ENCODE measurements at places on chromosomes 11 and 22.
A peak's percentile ranks its signal among the peaks of the same experiment; 100 is the strongest.

DNA sequence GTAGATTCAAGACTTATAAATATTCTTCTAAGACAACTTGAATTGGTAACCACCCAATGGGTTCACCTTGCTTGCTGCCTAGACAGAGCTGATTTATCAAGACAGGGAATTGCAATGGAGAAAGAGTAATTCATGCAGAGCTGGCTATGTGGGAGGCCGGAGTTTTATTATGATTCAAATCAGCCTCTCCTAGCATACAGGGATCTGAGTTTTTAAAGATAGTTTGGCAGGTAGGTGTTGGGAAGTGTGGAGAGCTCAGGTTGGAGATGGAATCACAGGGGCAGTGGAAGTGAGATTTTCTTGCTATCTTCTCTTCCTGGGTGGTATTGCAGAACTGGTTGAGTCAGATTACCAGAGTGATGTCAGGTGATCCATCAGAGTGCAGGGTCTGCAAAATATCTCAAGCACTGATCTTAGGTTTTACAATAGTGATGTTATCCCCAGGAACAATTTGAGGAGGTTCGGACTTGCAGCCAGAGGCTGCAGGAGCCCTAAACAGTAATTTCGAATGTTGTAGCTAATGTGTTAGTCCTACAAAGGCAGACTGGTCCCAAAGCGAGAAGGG, 1448.6 kb upstream of the RAG2 start:
- DNase-seq: no peak

DNA sequence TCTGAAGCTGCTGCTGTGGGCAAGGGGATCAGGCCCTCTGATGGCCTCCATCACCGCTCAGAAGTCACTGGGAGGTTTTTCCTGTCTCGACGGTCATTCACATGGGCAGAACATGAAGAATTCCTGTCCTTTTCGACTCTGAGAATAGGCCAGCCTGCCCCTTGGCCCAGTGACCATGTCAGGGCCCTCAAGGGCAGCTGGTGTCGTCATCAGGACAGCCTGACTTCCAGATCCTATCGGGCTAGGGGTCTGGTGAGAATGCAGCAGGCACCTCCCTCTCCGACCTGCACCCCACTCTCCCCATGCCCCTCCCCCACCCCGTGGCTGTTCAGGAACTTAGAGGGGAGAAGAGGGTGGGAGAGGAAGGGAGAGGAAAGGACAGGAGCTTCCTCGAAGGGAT, 3.6 kb downstream of the TP53I11 start:
- no peak for DNase-seq

- no peak for DNase-seq
Observed at GRCh38 chr11:15307619-15308024, 192.9 kb downstream of the INSC start.

DNA sequence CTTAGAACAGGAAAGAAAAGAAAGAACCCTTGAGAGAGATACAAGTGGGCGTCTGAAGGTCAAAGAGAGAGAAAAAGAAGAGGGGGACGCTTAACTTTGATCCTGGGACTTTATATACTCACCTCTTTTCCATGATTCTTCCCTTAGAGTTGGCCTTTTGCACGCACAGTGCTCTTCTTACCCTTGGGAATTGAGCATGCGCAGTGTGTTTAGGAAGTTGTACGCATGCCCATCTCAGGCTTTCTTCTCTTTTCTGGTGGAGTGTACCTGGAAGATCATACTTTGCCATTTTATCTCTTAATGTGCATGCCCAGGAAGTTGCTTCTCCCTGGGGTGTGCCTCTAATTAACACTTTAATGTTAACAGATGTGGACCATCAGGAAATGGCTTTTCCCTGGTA, 229.6 kb upstream of the ANO3 start:
- no peak for DNase-seq

GRCh38 chr11:123429913-123430720, at the start of gene GRAMD1B:
GRAMD1B (plus strand) TSS chr11:123430269; CDS start chr11:123430793, 524 bp downstream.
- DNase-seq: peak; percentile 37

DNA sequence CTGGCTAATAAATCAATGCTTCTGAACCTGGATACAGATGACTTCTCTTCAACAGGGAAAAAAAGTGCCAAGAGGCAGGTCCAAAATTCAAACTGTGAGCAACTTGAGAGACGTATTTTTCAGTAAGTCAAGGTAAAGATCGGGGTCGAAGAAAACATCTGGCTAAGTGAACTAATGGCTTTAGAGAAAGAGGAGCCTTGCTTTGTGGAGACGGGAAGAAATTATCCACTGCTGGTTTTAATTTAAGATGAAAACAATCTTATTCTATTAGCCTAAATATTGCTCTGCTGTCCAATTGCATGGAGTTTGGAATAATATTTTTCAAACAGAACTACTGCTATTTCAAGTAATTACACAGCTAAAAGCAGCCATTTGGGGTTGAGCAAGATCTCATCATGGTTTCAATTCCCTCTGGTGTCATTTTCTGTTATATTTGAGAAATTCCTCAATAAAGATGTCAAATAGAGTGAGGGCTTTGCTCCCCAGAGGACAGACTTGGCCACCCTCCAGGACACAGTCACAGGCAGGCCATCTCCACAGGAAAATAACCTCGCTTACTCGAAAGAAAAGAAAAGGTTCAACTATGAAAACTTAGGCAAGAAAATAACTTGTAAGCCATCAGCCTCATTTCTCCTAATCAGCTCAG, 29.8 kb downstream of the SCUBE1 start:
- DNase-seq: no peak

DNA sequence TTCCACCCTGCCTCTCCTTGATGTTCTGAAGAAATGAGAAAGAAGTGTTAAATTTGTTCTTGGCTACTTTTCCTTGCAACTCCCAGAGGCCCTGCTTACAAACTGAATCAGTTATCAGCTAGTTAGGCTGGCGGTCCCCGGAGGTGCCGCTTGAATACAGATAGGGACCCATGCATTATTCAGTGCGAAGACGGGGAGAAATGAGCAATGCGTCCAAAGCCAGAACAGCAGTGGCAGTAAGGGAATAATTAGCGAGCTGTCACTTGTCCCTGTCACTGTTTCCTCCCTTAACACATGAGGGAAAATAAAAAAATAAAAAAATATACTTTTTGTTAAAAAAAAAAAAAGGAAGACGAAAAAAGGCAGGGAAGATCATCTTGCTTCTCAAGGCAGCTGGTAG, 528.1 kb downstream of the MN1 start:
- DNase-seq: no peak

DNA sequence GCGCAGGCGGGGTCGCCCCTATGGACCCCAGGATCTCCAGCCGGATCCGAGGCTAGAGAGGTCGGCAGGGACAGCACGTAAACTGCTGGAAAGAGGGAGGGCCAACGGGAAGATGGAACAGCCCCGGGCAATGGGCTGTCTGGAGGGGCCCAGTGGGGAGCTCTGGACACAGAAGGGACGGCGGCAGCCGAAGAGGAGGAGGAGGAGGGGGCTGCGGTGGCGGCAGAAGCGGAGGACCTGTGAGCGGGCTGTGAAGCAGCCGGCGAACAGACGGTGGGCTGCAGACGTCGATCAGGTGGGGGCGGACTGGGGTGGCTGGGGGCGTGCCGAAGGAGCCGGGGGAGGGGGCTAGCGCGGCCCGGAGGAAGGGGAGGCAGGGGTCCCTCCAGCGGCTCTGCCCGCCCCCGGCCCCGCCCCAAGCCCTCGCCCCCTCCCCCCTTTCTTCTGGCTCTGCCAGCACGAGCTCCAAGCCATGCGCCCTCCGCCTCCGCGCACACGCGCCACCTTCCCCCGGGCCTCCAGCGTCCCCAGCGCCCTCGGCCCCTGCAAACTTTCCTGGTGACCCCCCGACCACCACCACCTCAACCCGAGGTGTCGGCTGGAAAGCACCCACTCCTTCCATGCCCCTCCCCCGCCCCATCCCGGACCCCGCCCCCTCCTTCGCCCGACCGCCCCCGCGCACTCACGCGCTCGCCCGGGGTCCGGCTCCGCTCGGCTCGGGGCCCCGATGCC, 432 bp downstream of the TNKS1BP1 start:
- DNase-seq: no peak

DNA sequence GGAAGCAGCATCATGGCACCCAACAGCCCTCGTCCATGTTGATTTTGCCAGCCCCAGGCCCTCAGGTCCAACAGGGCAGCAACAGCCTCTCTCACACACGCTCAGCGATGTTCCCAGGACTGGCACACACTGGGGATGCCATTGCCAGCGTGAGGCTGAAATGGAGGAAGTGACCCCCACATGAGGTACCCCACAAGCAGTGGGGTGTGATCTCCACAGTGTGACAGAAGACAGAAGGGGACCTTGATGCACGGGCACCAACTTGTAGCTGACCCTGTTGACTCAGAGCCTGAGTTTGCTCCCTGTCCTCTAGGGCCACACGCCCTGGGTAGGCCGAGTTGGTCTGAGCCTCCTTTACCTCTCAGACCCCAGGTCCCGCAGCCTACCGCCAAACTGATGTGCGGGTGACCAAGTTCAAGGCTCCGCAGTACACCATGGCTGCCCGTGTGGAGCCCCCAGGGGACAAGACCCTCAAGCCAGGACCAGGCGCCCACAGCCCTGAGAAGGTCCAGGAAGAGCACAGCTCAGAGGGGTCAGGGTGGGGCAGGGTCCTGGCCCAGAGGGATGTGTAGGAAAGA, 6.2 kb downstream of the SCGB1C1 start:
- DNase-seq: no peak

GRCh38 chr22:20653012-20653794, 120.7 kb upstream of the SERPIND1 start:
- DNase-seq: no peak

GRCh38 chr22:27613099-27614005, 188.2 kb downstream of the MN1 start:
- no peak for DNase-seq

GRCh38 chr11:75524665-75525432, 892 bp downstream of the GDPD5 start:
- no peak for DNase-seq

DNA sequence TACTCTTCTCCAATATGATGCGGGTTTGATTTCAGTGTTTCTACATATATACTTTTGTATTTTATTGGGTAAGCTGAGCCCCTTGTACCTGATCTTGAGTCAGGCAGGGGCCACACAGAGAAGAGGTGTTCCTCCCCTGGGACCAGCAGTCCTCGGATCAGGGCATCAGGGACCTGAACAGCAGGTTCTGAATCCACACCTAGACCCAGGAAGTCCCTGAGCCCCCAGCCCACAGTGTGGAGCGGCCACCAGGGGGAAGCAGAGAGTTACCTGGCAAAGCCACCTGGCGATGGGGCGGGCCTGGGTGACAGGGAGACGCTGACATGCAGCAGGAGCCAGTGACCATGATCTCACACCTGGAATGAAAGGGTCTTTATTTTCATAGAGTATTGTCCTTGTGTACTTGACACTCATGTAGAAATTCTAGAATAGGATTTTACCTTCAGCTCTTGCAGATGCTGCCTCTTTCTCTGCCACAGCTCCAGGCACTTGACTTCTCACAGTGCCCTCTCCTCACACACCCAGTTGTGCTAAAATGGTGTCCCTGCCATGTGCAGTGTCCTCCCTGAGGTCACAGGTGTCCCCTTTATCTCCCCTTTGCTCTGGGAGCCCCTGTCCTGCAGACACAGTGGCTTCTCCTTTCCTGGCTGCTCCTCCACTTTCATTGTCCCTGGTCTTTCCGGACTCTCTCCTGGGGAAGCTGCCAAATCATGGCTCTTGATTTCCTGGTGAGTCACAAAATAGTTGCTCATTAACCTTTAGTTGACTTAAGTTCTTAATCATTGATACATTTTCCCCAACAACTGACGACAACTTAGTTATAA, 48.5 kb downstream of the GGTLC2 start:
- no peak for DNase-seq

- DNase-seq: no peak
Observed at GRCh38 chr11:77213589-77214428, 85.8 kb downstream of the MYO7A start.

DNA sequence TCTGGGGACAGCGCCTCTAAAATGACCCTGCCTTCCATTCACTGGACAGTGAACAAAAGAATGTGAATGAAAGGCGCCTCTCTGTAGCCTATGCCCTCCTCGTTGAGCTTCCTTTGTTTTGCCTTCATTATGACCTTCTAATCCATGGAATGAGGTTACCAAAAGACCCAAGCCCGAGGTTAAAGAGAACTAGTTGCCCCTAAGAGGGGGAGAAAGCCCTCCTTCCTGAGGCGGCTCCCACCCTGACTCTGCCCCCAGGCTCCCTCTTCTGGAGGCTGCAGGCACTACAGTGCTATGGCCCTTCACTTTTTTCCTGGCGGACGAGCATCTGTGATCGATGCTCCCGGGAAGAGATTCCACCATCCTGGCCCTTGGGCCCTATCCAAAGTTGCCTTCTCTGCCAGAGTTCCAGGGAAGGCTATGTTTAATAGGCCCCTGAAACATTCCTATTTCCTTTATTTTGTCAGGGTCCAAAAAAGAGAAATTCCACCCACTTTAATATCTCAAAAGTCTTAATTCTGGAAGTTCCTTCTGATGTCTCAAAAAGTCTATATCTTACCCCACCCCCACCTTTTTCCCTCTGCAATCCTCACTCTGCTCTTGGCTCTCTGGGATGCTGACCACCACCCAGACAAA, 147.3 kb downstream of the FEZ1 start:
- DNase-seq: no peak

GRCh38 chr11:64230171-64230984, at the start of gene DNAJC4:
DNAJC4 (plus strand) TSS chr11:64230548; CDS start chr11:64230855, 307 bp downstream.
- DNase-seq: peak; percentile 57

- DNase-seq: no peak
Observed at GRCh38 chr11:11245453-11245852, 107.6 kb downstream of the CSNK2A3 start.

DNA sequence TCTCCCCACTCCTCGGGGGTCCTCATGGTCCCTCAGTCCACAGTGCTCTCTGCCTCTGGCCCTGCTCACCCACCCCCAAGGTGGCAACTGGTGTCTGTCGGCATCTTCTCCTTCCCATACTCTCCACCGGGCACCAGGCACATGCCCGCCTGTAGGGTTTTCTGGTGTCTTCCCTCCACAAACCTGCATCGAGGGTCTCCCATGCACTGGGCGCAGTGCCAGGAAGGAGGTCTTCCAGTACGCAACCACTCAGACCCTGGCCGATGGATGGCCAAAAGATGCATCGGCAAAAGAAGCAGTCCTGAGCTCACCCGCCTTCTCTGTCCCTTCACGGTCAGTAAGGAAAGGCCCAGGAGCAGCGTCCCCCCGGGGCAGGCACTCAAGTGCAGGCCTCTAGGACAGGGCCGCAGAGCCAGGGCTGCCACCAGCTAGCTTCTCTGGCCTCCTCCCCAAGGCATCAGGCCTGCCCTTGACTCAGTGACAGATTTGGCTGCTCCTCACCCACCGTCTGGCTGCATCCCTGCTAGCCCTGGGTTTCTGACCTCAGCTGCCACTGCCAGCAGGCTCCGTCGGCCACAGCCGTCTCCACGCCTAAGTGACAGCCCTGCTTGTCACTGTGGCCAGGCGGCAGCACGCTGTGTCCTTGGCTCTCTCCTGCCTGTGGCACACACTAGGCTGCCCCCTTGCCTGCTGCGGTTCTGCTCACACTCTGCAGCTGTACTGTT, 32.1 kb upstream of the IGSF9B start:
- no peak for DNase-seq

DNA sequence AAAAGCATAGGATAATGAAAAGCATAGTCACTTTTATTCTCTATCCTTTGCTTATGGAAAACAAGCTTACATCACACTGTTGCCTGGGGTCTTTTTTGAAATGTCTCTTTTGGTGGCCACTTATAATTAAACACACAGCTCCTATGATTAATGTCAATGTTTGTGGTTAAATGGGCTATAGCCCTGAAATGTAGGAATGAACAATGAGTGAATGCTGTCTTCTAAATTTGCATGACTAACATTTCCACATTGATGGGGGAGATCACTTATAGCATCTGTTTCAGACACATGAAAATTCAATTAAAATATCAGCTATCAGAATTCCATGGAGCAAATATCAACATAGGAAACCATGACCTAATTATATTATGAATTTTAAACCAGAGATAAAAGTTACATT, 171.4 kb upstream of the FAT3 start:
- DNase-seq: no peak
